Vagina (tissue), 2 donors: ENCODE measurements at places on chromosomes 1 and 21. TPM values are rescaled to one million over a fixed set of nuclear protein-coding genes. Genes with fewer than 3 reads are reported as not detected.

DNA sequence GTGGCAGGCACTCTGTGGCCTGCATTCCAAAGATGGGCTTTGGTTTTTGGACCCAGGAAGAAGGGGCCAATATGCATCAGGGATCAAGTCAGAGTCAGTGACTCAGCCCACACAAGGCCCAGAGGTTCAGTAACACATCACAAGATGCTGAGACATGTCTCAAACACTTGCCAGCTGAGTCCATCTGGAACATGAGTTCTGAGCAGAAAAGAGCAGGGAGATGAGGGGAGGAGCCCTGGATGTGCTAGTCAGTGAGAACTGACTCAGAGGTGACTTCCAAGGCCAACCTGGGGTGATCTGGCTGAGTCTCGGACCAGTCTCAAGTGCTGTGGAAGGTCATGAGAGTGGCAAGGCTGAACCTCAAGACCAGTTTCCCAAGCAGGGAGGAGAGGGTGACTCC lies 150.1 kb downstream of the CDC7 start:
- peak; percentile 99 for DNase-seq

The NMNAT2 gene
- total RNA-seq = 1.7 TPM

DNA sequence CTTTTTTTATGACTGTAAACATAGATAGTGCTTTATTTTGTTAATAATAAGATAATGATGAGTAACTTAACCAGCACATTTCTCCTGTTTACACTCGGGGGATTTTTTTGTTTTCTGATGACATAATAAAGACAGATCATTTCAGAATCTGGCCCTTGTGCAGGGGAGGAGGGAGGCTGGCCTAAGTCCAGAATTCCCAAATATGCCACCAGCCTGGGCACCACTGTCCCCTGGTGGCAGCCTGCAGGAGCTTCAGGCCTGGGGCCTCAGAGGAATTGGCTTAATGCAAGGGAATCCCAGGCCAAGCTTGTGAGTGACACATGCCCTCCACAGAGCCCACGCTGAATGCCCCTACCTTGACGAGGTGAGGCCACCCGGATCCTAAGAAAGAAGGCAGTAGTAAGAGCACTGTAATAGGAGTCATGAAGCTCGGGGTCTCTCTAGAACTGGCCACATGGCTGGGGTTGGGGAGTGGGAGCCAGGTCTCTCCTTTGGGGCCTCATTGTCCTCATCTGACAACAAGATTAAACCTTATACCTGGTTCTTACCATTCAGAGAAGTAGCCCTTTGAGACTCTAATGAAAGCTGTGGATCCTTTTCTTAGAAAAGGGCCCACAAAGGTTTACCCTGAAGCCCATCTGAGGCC lies 24.1 kb downstream of the ETNK2 start:
- DNase-seq = no peak

- DNase-seq = no peak
Measured at GRCh38 chr1:158638904-158639303, 33.8 kb downstream of the OR10Z1 start.

- DNase-seq = no peak
Measured at GRCh38 chr1:216929870-216930582, 206.8 kb upstream of the ESRRG start.

The PLOD1 gene
- total RNA-seq = 42.2 TPM

- no peak for DNase-seq
Measured at GRCh38 chr21:37530901-37531351, 164.4 kb downstream of the DYRK1A start.

DNA sequence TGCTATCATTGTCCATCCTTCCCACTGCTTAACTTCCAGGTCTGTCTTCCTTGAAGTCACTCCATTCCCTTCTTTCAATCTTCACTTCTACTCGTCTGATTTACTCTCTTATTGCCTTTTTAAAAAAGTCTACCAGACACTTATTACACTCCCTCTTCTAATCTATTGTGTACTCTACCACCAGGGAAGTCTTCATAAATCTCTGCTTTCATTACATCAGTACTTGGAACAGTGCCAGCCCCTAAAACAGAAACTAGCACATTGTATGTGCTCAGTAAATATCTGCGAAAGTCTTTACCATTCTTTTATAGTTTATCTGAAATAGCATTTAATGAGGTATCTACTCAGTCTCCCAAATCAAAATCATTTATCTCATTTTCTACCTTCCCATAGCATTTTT lies 236.4 kb downstream of the USH2A start:
- no peak for DNase-seq
